GM13977 (cell line): ENCODE measurements at places on chromosomes 3 and 15.
A peak's percentile ranks its signal among the peaks of the same experiment; 100 is the strongest.

DNA sequence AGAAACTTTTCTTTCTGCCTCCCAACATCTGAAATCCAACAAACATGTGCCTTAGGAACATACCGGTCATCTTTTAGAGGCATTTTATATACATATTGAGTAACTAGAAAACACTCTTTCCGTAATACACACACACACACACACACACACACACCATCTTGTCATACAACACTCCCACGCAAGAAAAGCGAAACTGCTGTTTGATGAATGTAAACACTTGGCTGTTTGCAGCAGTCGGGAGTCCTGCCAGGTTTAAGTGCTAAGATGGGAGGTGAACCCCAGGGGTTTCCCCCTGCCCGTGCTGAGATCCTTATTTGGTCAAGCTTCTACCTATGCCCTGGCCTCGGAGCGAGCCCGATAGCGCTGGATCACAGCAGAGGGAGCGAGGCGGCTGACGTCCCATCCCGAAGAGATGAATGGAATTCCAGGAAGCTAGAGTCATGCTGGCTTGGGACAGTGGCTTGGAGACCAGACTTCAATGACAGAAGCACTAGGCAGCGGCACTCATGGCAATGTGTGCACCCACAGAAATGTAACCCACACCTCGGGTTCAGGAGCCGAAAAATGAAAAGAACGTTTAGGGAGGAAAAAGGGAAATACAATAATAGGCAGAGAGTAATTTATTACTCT, 1.3 kb upstream of the THBS1 start:
- no peak for DNase-seq

DNA sequence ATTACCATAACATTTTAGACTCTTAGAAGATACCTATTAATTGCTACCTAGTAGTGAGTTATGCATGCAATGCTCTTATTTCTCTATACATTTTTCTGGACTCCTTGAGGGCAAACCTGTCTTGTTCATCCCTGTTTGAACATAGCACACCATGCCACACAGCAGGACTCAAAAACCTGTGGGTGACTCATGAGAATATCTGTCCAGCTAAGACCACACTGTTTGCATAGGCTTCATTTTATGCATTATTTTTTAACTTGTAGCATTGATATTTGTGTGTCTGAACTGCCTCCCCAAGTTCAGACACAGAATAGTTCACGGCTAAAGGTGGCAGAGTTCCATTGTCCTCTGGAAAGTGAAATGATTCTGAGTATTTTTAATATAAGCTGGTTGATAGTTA, 1.8 kb downstream of the LMCD1 start:
- DNase-seq = no peak

GRCh38 chr3:46916278-46916677, 38.8 kb downstream of the PTH1R start:
- DNase-seq = no peak

DNA sequence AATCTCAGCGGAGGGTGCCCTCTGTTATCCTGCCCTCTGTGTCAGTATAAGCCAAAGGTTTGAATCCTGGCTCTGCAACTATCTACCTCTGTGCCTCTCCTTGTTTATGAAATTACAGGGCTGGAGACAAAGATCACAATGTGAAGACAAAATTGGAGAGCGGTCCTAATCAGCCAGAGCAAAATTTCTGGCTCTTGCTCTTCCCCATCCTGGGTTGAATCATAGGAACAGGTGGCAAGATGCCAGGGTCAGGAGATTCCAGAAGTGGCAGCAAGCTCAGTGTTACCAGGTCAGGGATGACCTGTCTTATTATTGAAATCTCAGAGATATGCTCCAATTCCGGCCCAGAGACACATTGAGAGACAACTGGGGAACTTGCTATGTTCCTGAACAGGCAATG, 2.3 kb upstream of the CCR2 start:
- DNase-seq = no peak

- no peak for DNase-seq
These were observed 94.7 kb downstream of the PDZRN3 start for GRCh38 chr3:73530022-73530396.

DNA sequence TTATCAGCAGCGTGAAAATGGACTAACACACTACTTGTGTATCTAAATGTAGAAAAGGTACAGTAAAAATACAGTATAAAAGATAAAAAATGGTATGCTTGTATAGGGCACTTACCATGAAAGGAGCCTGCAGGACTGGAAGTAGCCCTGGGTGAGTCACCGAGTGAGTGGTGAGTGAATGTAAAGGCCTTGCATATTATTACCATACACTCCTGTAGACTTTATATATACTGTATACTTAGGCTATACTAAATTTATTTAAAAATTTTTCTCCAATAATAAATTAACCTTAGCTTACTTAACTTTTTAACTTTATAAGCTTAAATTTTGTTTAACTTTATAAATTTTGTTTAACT, 67.2 kb upstream of the TSPAN3 start:
- DNase-seq = no peak

- no peak for DNase-seq
These were observed 1.4 kb downstream of the UBR1 start for GRCh38 chr15:43104426-43104825.

DNA sequence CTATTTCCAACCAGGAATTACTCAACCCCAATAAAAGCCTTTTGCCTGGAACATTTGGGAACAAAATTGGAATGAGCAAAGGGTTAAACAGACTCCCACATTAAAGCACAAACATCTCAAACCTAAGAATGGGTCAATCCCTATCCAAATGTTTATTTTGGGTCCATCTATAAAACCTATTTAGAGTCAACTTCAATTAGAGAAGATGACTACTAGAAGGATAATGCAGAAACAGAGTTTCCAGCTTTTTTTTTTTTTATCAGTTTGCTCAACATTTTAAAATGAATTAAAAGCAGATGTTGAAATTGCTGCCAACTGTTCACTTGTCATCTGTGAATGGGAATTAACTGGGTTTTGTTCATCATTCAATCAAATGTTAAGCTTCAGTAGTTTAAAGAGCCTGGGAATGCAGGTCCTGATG, 4.1 kb upstream of the TBC1D23 start:
- no peak for DNase-seq

DNA sequence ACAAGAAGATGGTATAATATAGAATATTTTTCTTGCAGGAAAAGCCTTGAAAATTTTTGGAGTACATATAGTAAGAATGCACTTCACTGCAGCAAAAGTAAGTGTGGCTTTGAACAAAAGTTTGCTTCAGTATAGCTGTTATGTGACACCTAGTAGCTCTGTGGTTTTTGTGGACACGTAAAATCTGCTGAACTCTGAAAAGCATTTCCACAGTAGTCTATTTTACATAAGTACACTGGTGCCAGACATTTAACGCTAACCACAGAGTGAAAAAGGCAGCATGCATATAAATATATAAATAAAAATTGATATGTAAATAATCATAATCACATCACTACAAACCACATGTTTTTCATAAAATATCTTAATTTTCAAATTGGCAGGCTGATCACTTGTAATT, 39.8 kb downstream of the CGGBP1 start:
- DNase-seq = peak; percentile 45

- no peak for DNase-seq
These were observed 12.7 kb upstream of the ST3GAL6 start for GRCh38 chr3:98750276-98750919.

DNA sequence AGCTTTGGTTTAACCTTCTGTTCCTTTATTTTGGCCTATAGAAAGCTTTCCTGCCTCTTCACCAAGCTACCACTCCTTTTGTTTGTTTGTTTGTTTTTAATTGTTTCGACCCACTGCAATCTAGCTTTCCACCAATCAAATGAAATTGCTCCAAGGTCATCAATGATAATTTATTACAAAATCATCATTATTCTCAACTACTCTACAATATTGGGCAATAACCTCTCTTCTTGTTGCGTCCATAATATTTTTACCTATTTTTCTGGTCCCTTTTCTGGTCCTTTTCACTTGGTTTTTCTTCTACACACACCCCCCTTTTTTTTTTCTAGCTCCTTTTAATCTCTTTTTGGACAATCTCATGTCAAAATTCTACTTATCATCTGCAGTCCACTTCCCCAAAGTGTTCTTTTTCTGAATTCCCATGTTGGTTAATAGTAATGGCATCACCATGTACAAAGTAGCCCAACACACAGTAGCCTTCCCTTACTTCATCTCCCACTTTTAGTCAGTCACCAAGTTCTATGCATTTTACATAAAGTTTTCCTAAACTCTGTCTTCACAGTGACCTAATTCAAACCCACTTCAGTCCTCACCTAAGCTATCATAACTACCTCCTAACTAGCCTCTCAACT, 11.0 kb upstream of the ANKRD28 start:
- DNase-seq = no peak

GRCh38 chr15:75508840-75509532, 57.5 kb upstream of the SIN3A start:
- peak; percentile 37 for DNase-seq

GRCh38 chr3:99118381-99118780, 216.9 kb upstream of the DCBLD2 start:
- DNase-seq = no peak

DNA sequence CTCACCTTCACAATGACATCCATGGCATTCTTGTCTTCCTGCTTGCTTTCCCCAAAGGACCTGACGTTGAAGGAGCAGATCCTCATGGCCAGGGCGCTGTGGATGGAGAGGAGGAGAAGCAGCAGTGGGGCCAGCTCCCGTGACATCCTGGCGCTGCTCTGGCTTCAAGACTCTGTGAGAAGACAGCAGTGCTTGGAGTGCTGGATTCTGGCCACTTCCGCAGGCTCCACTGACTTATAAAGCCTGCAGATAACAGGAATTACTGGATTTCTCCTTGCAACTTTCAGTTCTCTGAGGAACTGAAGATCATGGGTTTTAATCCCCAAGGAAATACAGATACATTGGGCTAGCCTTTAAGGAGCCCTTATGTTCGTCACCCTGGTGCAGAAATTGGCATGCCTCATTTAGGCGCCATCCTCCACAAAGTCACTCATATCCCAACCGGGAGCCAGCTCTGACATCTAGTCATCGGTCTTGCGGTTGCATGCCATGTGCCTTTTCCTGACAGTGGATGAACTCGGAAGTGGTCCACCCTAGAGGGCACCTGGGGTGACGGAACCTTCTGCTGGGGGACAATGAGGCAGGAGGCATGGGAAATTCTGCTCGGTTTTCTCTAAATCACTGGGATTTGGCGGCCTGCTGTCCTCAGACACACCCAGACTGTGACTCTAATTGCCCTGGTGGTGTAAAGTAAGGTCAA, at the start of gene DNASE1L3:
Gene DNASE1L3 (minus strand): TSS at position 212 of the 700 bp plus-strand sequence. CDS start 66 bp downstream, at position 146.
- DNase-seq = no peak

GRCh38 chr15:40327457-40327856, 4.0 kb downstream of the INAFM2 start:
- no peak for DNase-seq

- DNase-seq = peak; percentile 35
These were observed 549 bp downstream of the TRH start for GRCh38 chr3:129974833-129975704.

DNA sequence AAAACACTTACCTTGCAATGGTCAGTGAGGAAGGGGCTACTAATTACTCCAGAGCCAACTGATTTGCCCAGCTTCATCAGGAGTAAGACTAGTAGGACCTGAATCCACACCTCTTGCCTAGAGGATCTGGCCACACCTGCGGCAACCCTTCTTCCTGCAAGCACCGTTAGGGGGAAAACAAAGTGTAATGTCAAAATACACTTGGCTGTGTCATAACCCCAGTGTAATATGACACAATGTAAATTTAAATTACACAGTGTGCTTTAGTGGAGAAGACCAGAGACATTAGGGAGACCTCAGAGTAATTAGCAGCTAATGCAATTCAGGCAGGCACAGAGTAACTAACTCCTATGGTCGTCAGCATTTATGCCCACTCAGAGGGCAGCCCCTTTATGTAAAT, 308.5 kb upstream of the ARRDC4 start:
- no peak for DNase-seq

DNA sequence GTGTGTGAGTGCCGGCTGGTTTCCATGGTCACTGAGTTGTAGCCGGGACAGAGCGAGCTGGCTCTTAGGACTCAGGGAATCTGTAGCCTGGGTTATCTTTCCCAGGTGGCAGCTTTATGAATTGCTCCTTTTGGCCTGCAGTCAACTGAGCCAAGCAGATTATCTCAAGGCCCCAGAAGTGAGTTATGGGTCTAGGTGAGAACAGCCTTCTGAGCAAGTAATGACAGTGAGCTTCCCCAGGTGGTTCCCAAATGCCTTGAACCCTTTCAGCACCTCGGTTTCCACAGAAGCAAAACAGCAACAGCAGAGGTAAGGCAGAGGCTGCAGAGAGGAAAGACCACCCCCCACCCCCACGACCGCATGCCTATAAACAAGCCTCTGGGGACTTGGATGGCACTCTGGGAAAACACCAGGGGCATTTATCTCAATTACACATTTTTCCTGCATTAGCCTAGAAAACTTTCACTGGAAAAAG, 56.7 kb upstream of the DGKG start:
- DNase-seq = no peak

DNA sequence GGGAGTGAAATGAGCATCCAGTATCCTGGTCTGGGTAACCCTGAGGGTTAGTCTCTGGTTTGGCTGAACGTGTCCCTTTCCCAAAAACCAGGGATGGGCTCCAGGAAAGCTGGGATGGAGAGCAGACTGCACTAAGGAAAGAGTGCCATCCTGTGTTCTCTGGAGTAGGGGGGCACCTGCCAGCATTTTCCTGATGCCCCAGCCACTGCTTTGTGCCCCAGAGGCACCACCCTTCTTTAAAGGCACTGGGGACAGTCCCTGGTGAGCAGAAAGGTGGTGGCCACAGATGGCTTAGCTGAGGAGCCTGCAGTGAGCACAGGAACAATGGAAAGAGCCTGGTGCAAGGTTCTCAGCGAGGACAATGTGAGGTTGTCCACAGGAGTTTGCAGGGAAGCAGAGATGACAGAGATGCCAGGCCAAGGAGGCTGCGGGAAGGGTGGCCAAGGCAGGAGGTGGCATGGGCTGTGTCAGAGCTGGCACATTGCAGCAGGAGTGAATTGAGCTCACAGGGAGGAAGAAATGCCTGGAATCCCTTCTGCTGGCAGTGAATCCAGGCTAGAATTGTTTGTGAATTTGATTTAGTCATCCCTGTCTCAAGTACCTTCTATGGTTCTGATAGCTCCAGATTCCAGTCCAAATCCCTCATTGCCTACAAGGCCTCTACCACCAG, 39.9 kb downstream of the AMOTL2 start:
- no peak for DNase-seq

DNA sequence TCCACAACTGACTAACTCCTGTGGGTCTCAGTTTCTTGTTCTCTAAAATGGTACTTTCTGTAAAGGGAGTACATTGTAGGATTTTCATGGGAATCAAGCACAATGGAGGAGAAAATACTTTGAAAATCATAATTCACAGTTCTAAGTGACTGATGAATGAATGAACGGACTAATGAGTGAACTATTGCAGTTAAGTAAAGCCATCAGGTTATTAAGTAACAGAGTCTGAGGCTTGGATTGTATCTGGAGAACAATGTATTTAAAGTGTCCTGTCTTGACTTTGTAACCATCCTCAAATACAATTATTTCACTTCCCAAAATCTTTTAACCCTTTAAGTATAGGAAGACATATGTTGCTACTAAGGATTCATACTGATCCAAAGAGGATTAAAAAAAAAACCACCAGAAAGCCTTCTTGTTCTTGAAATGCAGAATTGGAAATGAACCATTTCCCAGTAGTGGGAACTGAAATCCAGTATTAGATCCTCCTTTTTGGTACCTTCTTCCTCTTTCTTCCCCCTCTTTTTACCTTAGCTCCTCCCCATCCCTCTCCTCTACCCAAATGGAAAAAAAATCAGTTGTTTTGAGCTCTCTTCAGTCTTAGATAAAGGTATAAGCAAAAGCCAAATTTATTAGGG, 13.2 kb upstream of the BCL6 start:
- DNase-seq = no peak
